Ureter (tissue), 1 donor: ENCODE measurements at places on chromosomes 12 and 14. TPM values are rescaled to one million over a fixed set of nuclear protein-coding genes. Genes with fewer than 3 reads are reported as not detected.

GRCh38 chr12:131065279-131065678 is 111.6 kb downstream of the ADGRD1 start:
- DNase-seq = peak; percentile 31

GRCh38 chr14:90499121-90499520 is 102.3 kb downstream of the CALM1 start:
- no peak for DNase-seq

- DNase-seq = no peak
Observed at GRCh38 chr12:93407054-93407962, 29.6 kb downstream of the NUDT4 start.

Gene RNFT2
- 7.2 TPM for total RNA-seq

DNA sequence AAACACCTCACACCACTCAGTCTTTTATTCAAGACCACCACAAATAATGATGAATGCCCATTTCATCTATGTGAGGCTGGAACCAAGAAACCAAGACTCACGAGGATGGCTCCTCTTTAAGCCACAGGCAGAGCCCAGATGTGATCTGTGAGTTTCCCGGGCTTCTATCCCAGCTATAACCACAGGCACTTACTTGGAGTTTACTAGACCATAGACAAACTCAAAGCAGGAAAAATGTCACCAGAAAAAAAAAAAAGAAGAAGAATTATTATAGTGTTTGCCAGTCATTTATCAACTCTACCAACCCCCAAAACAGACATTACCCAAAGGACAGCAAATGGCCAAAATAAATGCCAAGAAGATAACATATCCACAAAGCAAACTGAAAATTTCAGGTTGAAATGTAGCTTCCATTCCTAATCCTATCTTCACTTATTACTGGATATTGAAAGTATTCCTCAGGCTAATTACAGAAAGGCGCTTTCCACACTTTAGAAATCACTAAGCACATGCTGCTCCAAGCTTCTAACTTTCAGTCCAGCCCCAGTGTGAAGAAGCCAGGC is 44.7 kb downstream of the ZFYVE1 start:
- DNase-seq = no peak

DNA sequence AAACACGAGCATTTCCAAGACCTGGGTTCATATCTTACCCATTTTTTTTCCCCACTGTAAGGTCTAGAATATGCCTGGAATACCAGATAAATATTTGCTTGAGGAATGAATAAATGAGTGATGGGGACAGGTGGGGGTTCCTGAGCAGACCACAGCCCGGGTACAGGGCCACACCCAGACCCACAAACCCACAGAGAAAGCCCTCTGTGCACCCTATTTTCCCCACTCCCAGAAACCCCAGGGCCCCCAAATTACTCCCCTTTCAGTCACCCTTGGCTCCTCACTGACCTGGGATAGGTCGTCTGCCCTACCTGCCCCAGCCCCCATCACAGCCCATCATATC is 66.5 kb upstream of the DDX11 start:
- DNase-seq = no peak

Gene SLC6A15
- total RNA-seq = 0.31 TPM

- DNase-seq = peak; percentile 68
Observed at GRCh38 chr14:24095271-24096068, 1.4 kb downstream of the PCK2 start.

Gene KIF5A
- 0.99 TPM for total RNA-seq

GRCh38 chr14:64417055-64417770 is 29.1 kb downstream of the MTHFD1 start:
- DNase-seq = no peak

DNA sequence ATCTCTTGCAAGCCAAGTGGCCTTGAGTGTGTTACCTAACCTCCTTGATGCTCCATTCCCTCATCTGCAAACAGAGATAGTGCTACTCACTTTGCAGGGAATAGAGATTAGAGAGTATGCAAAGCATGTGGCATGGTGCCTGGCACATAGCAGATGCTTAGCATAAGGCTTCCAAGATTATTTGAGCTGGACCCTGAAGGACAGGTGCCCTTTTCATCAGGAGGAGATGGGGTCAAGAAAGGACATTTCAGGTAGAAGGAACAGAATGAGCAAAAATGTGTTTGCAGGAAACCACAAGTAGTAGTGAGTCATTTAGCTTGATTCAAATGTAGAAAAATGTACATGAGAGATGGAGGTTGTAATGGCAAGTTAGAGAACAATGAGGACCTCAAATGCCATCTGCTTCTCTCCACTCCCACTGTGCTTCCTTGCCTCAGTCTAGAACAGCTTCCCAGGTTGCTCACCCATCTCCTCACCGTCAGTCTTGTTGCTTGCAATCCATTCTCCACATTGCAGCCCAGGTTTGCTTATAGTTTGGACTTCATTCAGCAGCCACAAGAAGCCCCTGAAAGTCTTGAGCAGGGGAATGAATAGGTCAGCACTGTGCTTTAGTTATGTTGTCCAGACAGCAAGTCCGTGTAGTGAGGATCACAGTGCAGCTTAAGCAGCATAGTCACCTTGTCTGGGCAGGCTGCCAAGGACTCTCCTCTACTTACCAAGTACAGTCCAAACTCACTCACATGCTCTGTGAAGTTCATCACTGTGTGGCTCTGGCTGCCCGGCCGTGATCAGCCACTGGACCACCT is 536.3 kb upstream of the CCDC196 start:
- DNase-seq = no peak

- no peak for DNase-seq
Observed at GRCh38 chr14:24085215-24085614, 8.9 kb upstream of the PCK2 start.

DNA sequence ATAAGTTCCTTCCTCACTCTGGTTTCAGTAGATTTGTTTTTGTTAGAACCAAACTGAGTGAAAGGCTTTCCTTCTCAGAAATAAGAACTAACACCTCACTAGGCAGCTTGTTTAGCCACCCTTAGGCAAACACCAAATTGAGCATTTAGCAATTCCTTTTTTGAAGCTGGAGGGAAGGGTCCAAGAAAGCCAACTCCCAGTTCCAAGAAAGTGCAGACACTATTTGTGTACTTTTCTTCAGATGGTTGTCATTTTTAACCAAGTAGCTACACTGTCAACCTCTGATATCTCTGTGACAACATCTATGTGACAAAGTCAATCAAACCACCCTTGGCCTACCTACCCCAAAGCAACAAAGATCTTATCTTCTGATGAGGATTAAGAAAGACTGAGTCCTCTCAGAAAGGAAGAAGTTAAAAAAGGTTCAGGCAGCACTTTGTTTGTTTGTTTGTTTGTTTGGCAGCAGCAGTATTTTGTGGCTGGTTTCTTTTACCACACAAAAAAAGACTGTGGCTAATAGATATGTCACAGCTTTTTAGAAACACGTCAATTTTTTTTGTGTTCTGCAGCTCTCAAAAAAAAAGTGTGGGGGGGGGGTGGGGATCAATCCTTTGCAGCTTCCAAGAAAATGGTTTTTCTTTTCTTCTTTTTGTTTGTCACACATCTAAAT is 203.8 kb downstream of the CRADD start:
- DNase-seq = no peak

- DNase-seq = no peak
Observed at GRCh38 chr14:75559451-75560222, 18.8 kb upstream of the FLVCR2 start.

DNA sequence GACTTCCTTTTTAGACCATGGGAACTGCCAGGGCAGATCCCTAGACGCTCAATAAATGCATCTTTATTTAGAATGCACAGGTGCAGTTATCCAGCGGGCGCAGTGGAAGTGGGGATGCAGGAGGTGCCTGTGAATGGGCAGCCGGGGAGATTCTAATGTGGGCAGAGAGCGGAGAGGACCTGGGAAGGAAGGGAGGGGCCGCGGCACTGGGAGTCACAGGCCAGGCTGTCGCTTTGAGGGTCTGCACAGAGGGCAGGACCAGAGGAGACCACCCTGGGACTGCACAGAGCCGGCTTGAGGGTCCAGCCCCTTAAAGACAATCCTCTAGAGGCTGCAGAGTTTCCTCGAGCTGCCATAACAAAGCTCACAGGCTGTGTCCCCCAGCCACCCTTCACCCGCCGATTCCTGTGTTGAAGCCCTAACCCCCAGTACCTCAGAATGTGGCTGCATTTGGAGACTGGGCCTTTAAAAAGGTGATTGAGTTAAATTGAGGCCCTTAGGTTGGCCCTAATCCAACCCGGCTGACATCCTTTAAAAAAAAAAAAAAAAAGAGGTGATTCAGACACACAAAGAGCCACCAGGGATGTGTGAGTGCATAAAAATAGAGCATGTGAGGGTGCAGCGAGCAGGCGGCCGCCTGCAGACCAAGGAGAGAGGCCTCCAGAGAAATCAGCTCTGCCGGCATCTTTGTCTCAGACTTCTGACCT is 44.4 kb upstream of the PPP2R5C start:
- peak; percentile 33 for DNase-seq

Gene MYH6
- total RNA-seq = not detected
